ENCODE measurements at places on chromosomes 1 and 21.

DNA sequence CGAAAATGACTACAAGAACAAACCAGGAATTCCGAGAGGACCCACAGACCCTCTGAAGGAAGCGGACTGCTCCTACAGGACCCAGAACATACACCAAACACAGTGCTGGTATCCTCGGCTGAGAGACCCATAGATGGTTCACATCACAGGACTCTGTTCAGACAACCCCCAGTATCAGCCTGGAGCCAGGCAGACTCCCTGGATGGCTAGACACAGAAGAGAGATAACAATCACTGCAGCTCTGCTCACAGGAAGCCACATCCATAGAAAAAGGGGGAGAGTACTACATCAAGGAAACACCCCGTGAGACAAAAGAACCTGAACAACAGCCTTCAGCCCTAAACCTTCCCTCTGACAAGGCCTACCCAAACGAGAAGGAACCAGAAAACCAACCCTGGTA lies 434.0 kb upstream of the NR5A2 start:
- no peaks in the 10 kb centered on the region for H3K27me3 ChIP-seq
- no peaks in the 10 kb centered on the region for H3K4me1 ChIP-seq
- H3K27ac ChIP-seq, result no peak overlapping the region
- H3K4me3 ChIP-seq, result no peak overlapping the region
- no peaks in the 10 kb centered on the region for H3K36me3 ChIP-seq
- no peak for DNase-seq

DNA sequence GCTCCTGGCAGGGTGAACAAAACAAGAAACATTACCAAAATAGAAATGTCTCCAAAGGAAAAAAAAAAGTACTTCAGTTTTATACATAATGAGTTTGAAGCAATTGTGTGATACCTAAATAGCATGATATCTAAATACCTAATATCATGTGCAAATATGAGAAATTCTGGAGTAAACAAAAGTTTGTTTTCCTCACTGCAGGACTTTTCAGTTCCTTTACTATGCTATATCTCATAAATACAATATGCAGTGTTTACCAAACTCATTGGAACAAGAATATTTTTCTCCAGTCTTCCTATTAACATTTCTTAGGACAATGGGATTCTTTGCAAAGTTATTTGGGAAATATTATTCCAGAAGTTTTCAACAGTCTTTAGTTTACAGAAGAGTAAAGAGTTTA lies 98.1 kb downstream of the VAV3 start:
- DNase-seq, result no peak
- H3K27ac ChIP-seq, result no peak overlapping the region
- H3K4me3 ChIP-seq, result no peak overlapping the region
- H3K36me3 ChIP-seq, result no peaks in the 10 kb centered on the region
- H3K4me1 ChIP-seq, result no peaks in the 10 kb centered on the region
- no peaks in the 10 kb centered on the region for H3K27me3 ChIP-seq

DNA sequence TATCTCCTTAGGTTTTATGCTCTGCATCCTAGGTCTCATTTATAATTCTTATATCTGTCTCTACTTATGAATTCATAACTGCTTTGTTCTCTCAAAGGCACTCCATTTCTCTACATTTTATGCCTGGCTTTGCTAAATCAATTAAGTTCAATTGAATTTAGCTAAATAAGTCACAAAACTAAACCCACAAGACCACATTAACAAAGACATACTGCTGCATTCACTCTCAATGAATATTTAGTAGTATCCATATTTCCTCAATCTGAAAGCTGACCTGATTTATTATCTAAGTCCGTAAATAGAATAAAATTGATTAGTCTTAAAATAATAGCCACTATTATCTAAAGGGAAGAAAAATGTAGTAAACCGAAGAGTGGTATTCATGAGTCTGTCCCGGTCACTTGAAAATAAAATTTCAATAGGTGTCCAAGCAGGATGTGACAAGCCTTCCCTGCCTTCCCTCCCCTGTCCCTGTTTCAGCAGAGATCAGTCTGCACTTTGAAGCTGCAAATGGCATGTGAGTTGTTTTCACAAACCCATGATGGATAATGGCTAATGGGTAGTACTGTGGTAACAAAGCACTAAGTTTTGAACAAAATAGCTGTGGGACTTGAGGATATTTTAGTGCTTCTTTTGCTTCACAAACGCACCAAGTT lies 295.0 kb upstream of the NCAM2 start:
- no peaks in the 10 kb centered on the region for H3K27me3 ChIP-seq
- DNase-seq, result no peak
- no peaks in the 10 kb centered on the region for H3K36me3 ChIP-seq
- no peak overlapping the region for H3K27ac ChIP-seq
- H3K4me1 ChIP-seq, result no peaks in the 10 kb centered on the region

DNA sequence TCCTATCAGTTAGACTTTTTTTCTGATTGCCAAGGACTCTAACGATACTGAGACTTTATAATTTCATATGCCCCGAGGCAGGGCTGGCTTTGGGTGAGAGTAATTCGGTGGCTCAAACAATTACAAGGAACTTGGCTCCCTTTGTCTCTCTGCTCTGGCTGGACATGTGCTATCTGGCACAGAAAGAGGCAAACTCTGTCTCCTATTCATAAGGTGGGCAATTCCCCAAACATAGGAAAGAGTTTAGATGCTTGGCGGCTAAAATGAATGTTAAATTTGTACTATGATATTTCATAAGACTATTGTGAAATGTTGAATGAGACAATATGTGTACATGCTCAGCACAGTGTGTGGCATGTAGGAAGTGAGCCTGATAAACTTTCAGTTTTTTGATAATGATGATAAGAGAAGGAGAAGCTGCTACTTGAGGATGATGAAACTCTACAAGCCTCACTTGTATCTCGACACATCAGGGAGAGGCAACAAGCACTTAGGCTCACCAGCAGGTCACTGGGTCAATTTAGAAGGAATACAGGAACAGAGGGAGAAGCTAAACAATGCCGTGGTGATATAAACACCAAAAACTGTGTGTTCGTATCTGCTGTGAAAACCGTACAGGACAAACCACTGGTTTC lies 12.6 kb upstream of the NTPCR start:
- H3K27me3 ChIP-seq, result no peaks in the 10 kb centered on the region
- no peaks in the 10 kb centered on the region for H3K4me1 ChIP-seq
- DNase-seq, result no peak
- H3K4me3 ChIP-seq, result no peak overlapping the region
- no peaks in the 10 kb centered on the region for H3K36me3 ChIP-seq

GRCh38 chr1:160177667-160178066 lies 12.7 kb upstream of the CASQ1 start:
- no peaks in the 10 kb centered on the region for H3K4me1 ChIP-seq
- no peak overlapping the region for H3K27ac ChIP-seq
- no peaks in the 10 kb centered on the region for H3K27me3 ChIP-seq
- DNase-seq, result no peak
